EL (cell line): ENCODE measurements at places on chromosomes 16 and 17.
A peak's percentile ranks its signal among the peaks of the same experiment; 100 is the strongest.

- no peak for DNase-seq
These were observed 18.2 kb downstream of the IGF2BP1 start for GRCh38 chr17:49015179-49015923.

DNA sequence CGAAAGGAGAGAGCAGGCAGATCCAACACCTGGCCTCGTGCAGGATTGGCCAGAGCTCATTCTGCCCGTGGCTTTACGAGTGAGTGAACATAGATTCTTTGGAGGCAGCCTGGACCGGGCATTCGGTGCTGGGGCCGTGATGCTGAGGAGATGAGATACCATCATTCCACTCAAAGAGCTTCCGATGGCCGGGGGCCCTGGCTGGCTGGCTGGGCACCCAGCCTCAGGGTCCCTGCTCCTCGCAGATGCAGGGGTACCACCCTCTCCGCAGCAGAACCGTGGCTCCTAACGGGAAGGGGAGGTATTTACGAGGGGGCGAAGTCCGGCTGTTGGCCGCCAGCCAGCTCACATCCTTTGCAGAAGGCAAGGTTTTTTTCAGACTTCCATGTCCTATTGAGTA, 66.1 kb upstream of the FOXF1 start:
- no peak for DNase-seq

- no peak for DNase-seq
These were observed 26.3 kb downstream of the WSB1 start for GRCh38 chr17:27320222-27320560.

GRCh38 chr16:87602001-87602775, at the start of gene JPH3:
JPH3 (plus strand) TSS chr16:87602508; CDS start chr16:87603147, 639 bp downstream.
- DNase-seq = no peak

- DNase-seq = no peak
These were observed 89.1 kb upstream of the SHISA6 start for GRCh38 chr17:11151818-11152425.

DNA sequence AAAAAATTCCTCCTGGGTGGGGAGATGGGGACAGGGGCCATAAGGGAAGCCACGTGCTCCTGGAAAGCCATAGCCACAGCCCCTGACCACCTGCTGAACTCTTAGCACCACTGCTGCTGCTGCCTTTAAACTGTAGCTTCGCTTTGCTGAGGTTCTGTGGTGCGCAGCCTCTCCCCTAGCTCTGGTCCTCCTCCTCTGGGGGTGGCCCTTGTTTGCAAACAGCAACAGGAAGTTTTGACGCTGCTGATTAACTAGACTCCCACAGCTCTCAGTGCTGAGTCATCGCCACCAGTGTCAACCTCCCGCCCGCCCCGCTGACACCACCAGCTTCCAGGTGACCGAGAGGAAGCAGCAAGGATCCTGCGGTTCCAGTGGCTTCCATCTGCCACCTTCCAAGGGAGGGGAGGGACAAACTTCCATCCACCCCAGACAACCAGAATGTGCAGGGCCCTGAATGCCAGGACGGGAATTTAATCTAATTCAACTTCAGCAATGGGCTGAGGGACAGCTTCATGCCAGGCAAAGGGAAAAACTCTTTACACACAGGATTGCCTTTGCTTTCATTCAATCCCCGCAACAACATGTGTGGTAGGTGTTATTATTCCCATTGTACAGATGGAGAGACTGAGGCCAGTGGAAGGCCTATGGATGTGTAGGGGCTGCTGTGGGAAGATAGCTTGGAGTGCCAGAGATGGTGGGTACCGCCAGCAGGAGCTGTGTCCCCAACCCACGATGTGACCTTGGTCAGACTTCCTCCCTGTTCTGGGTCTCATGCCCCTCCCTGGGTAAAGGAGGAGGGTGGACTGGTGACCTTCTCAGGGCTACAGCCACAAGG, 8.1 kb upstream of the KIFC3 start:
- peak; percentile 91 for DNase-seq

- no peak for DNase-seq
These were observed 50.7 kb downstream of the PRMT7 start for GRCh38 chr16:68361485-68361884.

DNA sequence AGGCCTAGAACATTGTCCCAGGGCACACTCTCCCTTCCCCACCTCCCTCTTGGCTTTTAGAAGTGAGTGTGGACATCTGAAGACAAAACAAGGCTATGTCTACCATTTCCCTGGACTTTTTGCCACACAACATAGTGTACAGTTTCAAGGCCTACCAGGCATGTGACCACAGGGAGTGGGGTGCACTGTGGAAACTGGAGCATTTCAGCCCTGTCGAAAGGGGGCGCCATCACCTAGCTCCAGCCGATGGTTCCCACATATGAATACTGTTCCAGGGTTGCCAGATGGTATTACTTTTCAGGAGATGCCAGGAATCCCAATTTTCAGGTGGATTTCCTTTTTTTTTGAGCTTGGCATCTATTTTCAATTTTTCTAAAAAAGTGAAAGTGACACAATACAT, 140.7 kb downstream of the KATNIP start:
- DNase-seq = peak; percentile 45

DNA sequence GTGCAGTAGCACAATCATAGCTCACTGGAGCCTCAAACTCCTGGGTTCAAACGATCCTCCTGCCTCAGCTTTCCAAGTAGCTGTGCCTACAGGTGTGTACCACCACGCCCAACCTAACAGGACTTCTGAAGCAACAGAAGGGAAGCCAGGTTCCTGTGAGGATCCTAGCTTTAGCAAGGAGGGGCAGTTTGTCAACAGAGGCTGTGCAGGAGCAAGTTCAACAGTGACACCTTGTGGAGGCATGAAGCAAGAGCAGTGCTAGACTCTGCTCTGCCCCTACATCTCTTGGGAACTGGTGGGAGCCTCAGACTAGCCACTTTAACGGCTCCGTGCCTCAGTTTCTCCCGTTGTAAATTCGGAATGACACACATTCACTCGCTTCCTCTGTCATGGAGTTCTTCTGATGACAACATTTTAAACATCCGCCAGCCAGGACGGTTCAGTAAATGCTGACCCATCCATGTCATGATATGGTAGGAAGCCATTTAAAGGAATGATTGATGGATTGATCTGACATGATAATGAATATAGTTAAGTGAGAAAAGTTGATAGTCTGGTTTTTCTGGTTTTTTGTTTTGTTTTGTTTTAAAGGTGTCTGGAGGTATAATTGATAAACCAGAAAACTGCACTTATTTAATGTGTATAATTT, 218.7 kb downstream of the MRTFB start:
- DNase-seq = peak; percentile 29

GRCh38 chr17:62626719-62627218, 701 bp upstream of the MRC2 start:
- DNase-seq = peak; percentile 85

GRCh38 chr17:66542129-66542966, 239.9 kb downstream of the PRKCA start:
- DNase-seq = peak; percentile 76

GRCh38 chr17:41439375-41439774, 1.4 kb downstream of the KRT38 start:
- DNase-seq = peak; percentile 25

DNA sequence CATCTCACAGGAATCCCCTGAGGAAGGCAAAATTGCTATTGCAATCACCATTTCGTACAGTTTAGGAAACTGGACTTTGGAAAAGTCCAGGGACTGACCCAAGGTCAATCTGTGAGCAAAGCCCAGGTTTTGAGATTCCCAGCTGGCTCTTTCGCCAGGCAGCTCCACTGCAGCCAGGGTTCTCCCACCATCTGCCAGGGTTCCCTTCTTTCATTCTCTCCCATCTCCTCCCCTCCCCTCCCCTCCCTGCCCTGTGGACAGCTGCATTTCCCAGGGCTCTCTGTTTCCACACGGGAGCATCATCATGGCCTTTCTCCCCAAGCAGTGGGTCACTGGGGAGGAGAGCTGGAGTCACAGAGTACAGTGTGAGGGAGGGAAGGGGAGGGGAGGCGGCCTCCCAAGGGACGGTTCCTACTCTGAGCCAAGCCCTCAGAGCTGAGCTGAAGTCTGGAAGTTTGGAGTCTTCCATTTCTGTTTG, 11.9 kb upstream of the GSDMA start:
- no peak for DNase-seq

DNA sequence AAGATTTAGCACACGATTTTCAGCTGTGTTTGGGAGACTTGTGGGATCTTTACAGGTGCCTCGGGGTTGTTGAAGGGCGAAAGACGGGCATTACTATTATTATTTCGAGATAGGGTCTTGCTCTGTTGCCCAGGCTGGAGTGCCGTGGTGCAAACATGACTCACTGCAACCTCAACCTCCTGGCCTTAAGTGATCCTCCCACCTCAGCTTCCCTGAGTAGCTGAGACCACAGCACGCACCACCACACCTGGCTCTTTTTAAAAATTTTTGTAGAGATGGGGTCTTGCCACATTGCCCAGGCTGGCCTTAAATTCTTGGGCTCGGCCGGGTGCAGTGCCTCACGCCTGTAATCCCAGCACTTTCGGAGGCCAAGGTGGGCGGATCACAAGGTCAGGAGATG, 29.7 kb upstream of the PHB1 start:
- DNase-seq = no peak

GRCh38 chr17:17078832-17079231, 36.6 kb downstream of the MPRIP start:
- DNase-seq = no peak

GRCh38 chr17:35119370-35120165, at the start of gene RAD51D:
RAD51D (minus strand) TSS chr17:35119860; CDS start chr17:35119613, 247 bp downstream.
- DNase-seq = peak; percentile 78

GRCh38 chr16:84278968-84279367, 15.7 kb upstream of the WFDC1 start:
- DNase-seq = no peak

GRCh38 chr16:66751053-66751302, 431 bp downstream of the DYNC1LI2 start:
- DNase-seq = no peak
